ENCODE measurements at places on chromosomes 4 and X. TPM values are rescaled to one million over a fixed set of nuclear protein-coding genes. Genes with fewer than 3 reads are reported as not detected.

- DNase-seq: no peak
Observed at GRCh38 chr4:108060164-108060563, 70.5 kb downstream of the HADH start.

GRCh38 chr4:141713771-141714445, 77.5 kb downstream of the IL15 start:
- DNase-seq: no peak

DNA sequence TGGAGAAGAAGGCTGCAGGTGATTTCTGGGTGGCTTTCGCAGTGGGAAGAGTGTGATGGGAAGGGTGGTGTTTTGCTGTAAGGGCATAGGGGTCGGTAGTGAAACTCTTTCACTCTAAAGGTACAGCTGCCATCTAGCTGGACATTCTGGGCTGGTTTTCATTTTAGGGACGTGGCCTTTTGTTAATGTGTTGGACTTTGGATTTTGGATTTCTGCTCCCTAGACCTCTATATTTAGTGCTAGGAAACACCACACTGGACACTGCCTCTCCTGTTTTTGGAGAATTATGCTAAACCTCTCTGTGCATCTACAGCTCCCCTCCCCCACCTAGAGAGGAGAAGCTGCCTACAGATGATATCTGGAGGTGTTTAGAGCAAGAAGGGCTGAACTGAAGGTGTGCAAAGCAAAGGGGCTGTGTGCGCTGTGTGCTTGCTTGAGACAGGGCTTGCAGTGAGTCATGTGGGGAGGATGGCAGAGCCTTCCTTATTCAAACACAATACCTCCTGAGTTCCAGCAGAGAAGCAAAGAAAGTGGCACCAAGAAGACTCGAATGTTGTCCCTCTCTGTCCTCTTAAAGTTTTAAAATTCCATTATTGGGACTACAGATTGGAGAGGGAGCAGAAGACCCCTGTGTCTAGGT, 47.9 kb downstream of the STARD8 start:
- no peak for DNase-seq

DNA sequence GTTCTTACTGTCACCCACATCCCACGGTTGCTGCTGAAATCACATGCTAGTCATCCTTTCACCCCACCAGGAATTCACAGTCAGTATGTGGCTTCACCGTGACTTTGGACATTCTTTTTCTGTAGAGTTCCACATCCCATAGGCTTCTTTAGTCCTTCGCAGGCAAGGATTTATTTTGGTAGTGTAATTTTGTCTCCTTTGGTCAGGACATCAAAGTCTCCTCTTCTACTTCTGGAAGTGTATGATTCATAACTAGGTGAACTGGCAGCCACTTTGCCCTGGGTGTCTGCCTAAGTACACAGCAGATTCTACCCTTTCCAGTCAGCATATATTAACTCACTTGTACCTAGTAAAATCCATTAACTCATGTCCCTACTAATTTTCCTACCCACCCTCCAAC, 38.3 kb upstream of the MMAA start:
- DNase-seq: no peak

DNA sequence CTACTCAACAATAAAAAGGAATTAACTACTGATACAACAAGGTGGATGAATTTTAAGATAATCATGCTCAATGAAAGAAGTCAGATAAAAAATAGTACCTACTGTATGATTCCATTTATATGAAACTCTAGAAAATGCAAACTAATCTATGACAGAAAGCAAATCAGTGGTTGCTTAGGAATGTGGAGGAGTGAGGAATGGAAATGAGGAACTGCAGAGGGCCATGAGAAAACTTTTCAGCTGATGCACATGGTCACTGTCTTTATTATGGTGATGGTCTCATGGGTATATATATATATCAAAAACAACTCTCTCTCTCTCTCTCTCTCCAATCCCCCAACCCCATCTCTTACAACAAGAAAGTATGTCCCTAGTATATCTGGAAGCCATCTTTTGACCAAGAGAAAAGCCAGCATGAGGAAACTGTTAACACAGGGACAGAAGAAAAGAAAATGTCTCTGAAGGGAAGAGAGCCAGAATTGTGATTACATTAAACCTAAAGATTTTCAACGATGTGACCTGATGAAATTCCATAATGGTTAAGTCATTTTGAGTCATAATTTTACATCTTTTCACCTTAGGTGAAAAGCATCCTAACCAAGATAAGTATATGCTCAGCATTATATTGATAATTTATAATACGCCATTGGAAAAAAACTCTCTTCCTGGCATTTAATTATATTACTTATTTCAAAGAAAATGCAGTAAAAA, 8.5 kb upstream of the NFKB1 start:
- DNase-seq: no peak

The ZCCHC18 gene
- total RNA-seq: not detected

The HPGD gene
- total RNA-seq: 179 TPM

The PNMA5 gene
- not detected for total RNA-seq

DNA sequence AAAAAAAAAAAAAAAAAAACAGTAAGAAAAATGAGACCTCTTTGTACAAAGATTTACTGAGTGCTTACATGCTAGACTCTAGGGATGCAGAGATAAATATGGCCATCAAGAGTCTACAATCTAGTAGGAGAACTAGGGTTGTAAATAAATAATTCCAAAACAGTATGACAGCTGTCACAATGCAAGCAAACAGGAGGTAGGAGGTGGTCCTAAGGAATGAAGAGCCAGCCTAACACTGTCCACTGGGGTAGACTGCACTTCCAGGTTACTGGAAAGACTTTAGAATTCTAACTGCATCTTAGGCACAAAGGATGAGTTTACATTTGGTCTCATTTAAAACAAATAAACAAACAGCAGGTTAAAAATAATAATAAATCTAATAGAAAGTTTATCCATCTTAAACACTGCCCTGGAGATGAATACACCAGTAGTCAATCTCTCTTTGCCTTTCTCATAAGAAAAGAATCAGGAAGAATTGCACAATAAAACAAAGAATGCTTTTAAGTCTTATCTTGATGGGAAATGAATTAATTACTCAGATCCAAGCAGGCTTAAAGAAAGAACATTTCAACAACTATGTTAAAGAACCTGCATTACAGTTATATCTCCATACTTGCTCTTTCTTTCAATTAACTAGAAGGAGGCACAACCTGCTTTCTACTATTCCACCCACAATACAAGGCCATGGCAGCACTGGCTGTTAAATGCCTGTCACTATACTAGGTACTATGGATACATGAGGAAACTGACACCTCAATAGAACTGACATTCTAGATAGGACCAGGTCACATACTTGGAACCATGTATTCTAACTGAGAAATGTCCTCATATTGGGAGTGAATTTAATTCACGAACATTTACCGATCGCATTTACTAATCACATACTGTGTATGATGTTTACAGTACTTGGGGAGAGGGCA, 12.7 kb downstream of the ADGRA3 start:
- no peak for DNase-seq

The ADGRG4 gene
- total RNA-seq: not detected

The RADX gene
- total RNA-seq: 2.1 TPM

DNA sequence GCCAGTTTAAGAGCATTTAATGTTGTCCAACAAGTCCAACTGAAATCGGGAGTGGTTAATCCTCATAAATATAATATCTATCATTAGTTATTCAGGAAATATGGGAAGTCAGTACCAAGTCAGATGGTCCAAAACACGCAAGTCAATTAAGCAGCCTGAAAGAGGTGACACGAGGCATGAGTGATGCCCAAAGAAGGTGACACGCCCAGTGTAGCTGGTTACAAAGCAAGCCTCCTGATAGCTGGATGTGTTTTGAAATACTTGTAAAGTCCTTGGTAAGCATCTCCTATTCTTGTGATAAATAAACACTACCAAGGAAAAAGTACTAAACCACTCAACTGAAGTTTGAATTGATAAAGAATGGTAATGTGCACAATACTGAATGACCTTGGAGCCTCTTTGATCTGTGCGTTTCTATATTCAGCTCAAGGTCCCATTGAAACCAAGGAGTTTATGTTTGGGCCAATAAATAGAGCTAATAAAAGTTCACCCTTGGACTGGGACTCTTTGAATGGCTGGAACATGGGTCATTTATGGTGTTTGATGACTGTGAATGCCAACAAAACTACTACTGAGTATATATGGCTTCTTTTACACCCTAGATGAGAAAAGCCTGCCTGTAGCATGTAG, 93.2 kb upstream of the KLF3 start:
- DNase-seq: no peak

- DNase-seq: no peak
Observed at GRCh38 chr4:79298484-79298883, 27.4 kb downstream of the NAA11 start.

The BTK gene
- 1.1 TPM for total RNA-seq

The IL2RG gene
- total RNA-seq: 7.4 TPM

DNA sequence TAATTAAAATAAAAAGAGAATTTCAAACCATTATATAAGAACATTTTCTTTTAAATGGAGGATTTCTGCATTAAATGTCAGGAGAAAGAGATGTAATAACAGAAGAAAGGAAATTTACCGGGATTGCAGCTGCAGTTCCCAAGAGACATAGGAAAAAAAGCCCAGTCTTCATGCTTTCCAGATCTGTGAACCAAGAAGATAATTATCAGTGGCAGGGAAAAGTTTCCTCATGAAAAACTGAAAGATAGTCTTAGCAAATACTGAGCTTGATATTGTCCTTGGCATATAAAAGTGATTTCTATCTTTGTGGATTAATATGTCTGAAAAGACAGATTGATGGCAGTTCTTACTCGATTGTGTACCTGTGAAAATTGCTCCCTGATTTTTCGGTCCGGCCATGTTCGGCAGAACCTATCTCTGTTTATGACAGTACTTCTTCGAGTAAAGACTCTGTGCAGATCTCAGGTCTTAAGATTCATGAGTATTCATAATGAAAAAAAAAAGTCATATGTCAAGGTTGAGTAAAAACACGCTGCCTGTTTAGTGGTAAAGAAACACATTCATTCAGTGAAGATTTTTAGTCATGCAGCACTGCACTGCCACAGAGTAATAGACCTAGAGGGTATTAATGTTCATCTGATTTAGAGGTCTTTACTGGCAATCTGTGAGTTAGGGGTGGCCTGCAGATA, 29.6 kb downstream of the SPARCL1 start:
- DNase-seq: no peak

DNA sequence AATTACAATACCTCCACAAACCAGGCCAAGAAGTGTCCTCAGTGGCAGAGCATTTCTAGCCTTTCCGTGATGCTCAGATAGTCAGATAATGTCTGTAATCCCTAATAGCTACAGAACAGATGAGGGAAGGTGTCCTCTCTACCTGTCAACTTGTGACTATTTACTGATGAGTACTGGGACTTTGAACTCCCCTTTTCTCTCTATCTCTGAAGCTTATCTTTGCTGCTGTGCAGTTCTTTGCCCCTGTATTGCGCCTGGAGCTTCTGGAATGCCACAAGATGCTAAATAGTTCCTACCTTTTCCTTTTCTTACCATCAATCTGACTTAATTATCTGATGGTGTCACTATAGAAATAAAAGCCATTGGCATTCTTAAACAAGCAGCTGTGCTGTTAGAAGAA, 30.5 kb downstream of the FGF2 start:
- no peak for DNase-seq

The SGCB gene
- 10.8 TPM for total RNA-seq

- no peak for DNase-seq
Observed at GRCh38 chr4:40515037-40515397, 114.6 kb downstream of the RBM47 start.

GRCh38 chrX:83916525-83916924, 55.6 kb downstream of the CYLC1 start:
- no peak for DNase-seq

GRCh38 chr4:138751309-138751708, 264.3 kb upstream of the NOCT start:
- no peak for DNase-seq

The CD40LG gene
- total RNA-seq: not detected

- no peak for DNase-seq
Observed at GRCh38 chr4:158032733-158033415, 140.0 kb downstream of the GASK1B start.

DNA sequence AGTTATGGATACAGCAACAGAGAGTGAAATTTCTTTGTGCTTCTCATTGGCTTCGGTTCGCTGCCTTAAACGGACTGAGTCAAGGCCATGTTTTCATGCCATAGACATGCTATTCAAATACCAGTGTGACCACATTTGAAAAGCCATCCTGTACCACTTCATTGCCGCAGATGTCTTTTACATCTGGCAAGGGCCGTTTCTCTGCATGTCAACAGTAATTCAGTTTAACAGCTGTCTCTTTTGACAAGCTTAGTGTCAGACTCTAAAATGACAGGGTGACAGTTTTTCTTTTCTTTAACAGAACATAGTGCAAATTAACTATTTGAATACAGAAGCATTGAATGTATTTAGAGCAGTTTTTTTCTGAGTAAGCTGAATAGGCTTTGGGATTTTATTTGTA, 362.2 kb upstream of the POU3F4 start:
- no peak for DNase-seq

DNA sequence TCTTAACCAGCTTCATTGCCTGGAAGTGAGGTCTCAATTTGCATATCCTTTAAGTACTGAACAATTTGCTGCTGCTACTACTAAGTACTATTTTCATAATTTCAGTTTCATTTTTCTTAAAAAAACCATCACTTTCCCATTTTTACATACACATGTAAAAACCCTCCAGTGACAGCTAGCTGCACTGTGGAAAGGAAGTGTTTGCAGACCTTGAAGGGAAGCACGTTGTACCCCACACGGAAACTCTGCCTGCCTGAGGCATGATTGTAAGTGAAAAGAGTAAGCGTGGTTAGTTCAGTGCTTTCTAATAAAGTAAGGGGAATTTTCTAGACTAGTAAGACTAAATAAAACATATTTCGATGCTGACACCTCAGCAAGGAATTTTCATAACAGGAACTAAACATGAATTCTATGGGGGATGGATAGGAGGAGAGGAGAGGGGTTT, 103.6 kb downstream of the RAPGEF2 start:
- no peak for DNase-seq

The GAGE2A gene
- not detected for total RNA-seq
